ENCODE measurements at places on chromosomes 2 and 18. TPM values are rescaled to one million over a fixed set of nuclear protein-coding genes. Genes with fewer than 3 reads are reported as not detected.

The CRACDL gene
- total RNA-seq: 2.0 TPM

The ALPP gene
- not detected for total RNA-seq

The PLCL1 gene
- 32.6 TPM for total RNA-seq

The SLC9A2 gene
- total RNA-seq: 0.41 TPM

DNA sequence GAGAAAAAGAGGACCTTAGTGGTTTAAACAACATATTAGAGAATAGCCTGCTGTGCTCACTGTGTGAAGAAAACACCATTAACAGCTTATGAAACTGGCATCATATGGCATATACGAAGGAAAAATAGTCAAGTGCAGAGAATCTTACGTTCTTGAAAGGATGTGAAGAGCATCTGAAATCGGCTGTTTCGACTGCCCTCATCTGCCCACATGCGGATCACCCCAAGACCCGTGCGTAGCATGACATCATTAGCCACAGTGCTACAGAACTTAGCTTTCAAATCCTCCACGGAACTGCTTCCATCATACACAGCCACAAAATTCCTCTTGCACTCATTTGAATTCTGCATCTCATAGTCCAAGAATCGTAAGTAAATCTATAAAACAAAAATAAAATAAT, 84.3 kb downstream of the NETO1 start:
- no peak for DNase-seq

GRCh38 chr2:200649724-200650123, 63.9 kb downstream of the AOX1 start:
- no peak for DNase-seq

All from frontal cortex (tissue), 4 donors.